D721Med (cell line): ENCODE measurements at places on chromosomes 11 and 22.

- DNase-seq, result no peak
Observed at GRCh38 chr22:44962741-44963454, 46.9 kb downstream of the PHF21B start.

GRCh38 chr22:41919357-41920224, 4.7 kb upstream of the SHISA8 start:
- DNase-seq, result no peak

GRCh38 chr11:68468217-68468828, 7.8 kb downstream of the PPP6R3 start:
- no peak for DNase-seq

DNA sequence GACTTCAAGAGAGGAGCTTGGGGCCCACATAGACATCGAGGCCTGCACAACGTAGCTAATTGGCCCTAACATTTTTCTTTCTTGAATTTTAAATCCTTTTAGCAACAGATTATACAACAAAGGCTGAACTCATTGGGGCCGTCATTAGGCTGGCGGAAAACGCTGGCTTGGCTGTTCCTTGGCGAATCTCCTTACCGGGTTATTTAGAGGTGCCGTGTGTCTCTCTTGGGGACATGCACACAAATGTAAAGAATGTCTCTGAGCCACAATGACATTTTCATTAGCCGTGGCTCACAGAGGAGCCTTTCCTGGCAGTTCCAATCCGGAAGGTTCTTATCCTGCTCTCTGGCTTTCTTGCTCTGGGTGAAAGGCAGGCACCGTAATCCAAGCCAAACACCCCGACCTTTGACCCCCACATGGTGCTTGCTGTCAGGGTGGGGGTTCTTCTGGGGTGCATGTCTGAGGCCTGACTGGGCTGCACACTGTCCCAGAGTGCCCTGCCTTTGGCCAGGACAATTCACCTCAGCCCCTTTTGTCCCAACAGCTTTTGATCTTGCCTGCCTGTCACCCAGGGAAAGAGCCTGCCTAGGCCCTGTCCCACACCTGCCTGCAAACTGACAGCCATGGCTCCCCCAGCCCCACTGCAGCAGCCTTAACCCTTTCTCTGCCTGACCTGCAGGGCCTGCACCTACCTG, 9.2 kb upstream of the FGF3 start:
- DNase-seq, result no peak

DNA sequence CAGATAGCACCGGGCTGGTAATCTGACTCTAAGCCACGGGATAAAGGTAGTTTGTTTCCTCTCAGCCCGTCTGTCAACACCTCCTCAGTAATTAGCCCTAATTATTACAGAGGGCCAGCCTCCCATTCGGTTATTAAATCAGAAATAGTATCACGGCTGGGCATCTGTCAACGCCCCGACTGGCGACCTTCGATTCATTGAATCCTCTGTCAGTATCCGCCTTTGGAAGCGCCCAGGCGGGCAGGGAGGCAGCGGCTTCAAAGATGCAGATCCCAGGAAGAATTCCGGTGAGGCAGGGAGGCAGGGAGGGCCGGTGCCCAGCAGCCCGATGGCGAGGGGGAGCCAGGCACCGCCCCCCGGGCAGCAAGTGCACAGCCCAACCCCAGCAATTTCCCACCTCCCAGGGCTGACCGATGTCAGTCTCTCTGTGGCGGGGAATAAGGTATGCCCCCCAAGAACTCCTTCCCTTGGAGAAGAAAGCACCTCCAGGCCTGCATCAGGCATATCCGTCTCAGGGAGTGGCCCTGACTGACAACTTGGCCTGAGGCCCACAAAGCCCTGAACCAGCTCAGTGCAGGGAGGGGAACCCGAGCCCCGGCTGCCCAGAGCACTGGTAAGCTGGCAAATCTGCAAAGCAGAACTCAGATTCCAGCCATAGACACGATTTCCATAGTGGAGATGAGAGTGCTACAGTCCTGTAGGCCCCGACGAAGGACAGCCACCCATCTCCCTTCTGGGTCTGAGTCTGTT, 11.4 kb downstream of the GNB1L start:
- peak; percentile 61 for DNase-seq

DNA sequence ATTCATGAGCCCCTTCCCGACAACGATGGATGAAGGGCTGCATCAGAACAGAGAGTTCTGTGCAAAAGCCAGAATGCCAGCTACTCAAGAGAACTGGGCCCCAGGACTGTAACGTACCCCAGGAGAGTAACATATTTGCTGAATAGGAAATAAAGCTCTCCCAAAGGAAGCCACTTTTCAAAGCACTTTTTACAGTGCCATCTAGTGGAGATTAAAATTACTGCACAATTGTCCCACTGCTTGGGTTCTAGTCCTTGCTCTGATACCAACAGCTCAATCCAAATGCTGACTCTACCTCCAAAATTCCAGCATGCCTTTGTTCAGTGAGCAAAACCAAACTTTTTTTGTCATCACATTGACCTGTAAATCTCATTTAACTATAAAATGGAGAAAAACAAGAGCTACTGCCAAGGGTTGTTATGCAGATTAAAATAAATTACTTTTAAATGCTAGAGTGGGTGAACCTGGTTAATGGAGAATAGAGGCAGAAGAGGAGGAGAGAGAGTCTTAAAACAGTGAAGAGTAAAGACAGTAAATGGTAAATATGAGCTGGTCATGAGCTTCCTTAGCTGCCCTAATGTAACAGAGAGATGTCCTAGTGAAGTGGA, 87.6 kb upstream of the FSHB start:
- no peak for DNase-seq

- DNase-seq, result no peak
Observed at GRCh38 chr11:3132271-3132781, 32.8 kb downstream of the OSBPL5 start.

- no peak for DNase-seq
Observed at GRCh38 chr11:94139416-94139815, 10.8 kb downstream of the PANX1 start.

- no peak for DNase-seq
Observed at GRCh38 chr11:13602844-13603243, 65.6 kb upstream of the FAR1 start.
